ENCODE measurements at places on chromosomes 2 and 18.

- DNase-seq = no peak
These were observed 15.9 kb downstream of the SCG2 start for GRCh38 chr2:223586261-223586660.

- no peak for DNase-seq
These were observed 129.8 kb downstream of the METTL4 start for GRCh38 chr18:2441544-2441943.

DNA sequence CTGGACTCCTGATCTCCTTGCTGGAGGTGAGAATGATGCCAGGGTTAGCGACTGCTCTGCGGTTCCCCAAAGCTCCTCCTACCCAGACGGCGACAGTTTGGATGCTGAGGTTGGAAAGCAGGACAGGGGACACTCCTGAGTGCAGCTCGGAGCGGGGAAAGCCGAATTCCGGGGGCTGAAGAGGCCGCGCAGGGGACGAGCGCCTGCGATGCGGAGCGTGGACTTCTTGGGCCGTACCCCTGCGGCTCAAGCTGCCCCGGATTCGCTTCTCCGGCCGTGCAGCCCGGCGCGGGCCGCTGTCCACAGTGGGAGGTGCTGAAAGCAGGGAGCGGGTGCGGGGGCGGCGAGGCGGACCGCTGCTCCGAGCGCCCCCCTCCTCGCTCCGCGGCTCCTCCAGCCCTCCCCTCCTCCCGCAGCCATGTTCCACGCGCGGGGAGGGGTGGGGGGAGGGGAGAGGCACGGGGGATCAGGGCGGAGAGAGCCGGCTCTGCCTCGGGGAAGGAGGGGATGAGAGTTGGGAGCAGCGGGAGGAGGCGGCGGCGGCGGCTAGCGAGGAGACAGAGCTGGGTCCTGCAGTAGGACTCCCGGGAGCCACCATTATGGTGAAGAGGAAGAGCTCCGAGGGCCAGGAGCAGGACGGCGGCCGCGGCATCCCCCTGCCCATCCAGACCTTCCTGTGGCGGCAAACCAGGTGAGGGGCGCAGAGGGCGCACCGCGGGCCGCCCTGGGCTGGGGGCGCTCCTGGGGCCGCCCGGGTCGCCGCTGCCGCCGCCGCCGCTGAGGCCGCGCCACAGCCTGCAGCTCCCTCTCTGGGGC is at the start of gene UNC80:
Gene UNC80, plus strand, starts transcription at position 359 of the 816 bp plus-strand sequence. Its CDS starts 241 bp downstream, at position 600.
- no peak for DNase-seq

- no peak for DNase-seq
These were observed 1573.4 kb upstream of the NXPH2 start for GRCh38 chr2:140353541-140353940.

GRCh38 chr2:102871707-102872106 is 109.9 kb downstream of the TMEM182 start:
- no peak for DNase-seq

DNA sequence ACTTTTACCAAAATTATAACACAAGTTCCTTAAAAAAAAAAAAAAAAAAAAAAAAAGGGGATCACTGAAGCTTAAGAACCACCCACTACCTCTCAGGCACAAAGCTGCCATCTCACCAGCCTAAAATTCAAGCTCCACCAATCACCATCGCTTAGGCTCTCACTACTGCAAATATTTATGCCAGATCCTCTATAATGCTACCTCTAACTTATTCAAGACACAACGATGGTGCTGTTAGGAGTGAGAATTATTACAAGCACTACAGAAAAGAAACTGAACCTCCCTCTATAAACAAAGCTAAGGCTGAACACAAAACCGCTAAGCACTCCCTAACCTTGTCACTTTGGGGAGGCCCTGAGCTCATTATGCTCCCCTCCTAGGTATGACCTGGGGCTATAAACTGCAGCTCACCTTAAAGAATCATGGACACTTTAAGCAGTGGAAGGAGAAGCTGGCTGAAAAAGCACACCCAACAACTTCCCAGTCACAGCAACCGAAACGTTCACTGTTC is 3.6 kb downstream of the FZD5 start:
- DNase-seq = no peak

GRCh38 chr2:12335131-12335530 is 381.6 kb upstream of the TRIB2 start:
- no peak for DNase-seq

- no peak for DNase-seq
These were observed 95.3 kb upstream of the B3GNT7 start for GRCh38 chr2:231300020-231300721.

- no peak for DNase-seq
These were observed 39.5 kb downstream of the ATP9B start for GRCh38 chr18:79108549-79109215.

GRCh38 chr2:181944164-181944913 is 41.3 kb upstream of the PPP1R1C start:
- DNase-seq = no peak

DNA sequence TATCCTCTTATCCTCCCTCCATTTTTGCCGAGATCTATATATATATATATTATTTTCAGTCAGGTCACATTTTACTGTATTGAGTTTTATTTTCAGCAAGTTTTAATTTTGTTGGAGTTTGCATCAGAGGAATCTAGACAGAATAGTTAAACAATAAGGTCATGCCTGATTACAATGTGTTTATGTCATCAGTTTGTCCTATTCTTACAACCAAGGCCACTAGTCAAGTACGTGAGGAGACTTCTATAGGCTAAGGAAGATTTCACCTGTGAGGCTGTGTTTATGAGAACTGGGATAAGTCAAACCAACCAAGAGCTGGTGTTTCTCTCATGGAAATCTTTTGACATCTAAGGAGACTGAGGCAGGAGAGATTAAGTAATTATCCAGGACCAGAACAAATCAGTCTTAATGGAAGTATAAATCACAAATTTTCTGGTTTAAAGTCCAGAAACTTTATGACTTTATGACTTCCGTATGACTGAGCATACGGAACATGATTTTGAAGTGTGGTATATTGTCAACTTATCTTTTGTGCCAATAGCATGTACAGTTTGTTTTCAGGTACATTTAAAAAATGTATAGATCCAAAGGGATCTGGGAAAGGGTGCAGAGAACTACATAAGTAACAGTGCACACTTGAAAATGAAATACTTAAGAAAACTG is 100.0 kb upstream of the DTNA start:
- no peak for DNase-seq
